ENCODE measurements at places on chromosomes 16 and 17.

- no peak for DNase-seq
Observed at GRCh38 chr17:55405600-55405999, 16.0 kb downstream of the MMD start.

DNA sequence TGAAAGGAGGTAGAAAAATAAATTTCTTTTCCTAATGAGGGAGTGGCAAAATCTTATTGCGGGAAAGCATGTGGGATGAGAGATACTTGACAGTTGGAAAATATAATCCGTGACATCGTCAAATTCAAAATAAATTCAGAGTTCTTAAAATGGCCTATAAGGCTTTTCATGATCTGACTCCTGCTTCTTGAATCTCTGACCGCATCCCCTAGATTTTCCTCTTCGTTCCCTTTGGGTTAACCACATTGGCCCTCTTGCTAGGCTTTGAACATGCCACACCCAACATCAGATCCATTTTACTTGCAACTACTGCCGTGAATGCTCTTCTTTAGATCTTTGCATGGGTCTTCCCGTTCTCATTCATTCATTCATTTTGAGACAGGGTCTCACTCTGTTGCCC is 50.1 kb downstream of the NF1 start:
- DNase-seq: no peak

- no peak for DNase-seq
Observed at GRCh38 chr17:16552637-16553045, 16.4 kb downstream of the ZNF287 start.

DNA sequence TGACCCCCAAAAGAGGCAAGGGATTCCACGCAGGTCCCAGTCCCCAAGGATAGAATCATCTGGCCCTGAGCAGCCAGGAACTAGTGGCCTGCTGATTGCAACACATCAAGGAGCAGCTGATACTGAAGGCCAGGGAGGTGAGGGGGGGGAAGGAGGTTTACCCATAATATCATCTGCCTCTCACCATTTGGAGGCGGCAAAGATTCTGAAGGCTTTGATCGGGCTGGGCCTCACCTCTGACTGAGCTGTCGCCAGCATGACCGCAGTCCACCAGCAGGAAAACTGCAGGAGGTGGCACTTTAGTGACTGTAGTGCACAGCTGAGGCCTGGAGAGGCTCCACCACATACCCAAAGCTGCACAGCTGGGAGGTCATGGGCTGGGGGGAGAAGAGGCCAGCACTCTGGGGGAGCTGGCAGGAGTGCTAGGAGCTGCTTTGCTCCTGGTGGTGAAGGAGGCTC is 20.5 kb upstream of the ITGA3 start:
- DNase-seq: no peak

DNA sequence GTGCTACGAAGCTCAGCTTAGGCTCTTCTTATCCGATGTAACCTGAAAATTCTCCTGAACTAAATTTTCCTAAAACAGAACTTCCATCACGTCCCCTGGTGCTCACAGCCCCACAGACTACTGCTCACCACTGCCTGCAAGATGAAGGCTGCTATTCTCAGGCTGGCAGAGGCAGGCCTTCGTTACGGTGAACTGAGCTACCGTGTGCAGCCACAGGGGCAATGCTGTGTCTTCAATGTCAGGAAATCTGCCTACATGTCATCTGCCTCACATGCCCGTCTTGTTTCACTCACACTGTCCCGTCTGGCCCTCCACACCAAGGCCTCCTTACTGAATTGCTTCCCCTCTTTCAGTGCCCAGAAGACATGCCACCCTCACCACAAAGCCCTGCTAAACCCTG is 15.9 kb downstream of the EMC8 start:
- DNase-seq: no peak

DNA sequence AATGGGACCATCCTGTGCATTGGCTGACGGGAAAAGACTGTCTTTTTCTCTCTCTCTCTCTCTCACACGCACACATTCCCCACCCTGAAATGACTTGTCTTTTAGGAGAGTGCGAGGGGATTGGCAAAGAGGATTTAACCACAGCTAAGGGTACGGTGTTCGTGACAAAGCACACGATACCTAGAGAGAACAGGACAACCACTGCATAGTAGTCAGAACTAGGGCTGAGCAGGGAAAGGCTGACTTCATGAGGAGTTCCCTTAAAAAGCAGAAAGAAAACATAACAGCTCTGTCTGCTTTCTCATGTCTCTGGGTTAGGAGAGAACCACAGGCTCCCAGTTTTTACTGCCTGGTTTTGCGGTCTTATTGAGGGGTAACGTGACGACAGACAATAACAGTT is 742.8 kb upstream of the SOX9 start:
- DNase-seq: no peak

GRCh38 chr17:37299257-37299980 is 76.4 kb upstream of the C17orf78 start:
- peak; percentile 35 for DNase-seq

DNA sequence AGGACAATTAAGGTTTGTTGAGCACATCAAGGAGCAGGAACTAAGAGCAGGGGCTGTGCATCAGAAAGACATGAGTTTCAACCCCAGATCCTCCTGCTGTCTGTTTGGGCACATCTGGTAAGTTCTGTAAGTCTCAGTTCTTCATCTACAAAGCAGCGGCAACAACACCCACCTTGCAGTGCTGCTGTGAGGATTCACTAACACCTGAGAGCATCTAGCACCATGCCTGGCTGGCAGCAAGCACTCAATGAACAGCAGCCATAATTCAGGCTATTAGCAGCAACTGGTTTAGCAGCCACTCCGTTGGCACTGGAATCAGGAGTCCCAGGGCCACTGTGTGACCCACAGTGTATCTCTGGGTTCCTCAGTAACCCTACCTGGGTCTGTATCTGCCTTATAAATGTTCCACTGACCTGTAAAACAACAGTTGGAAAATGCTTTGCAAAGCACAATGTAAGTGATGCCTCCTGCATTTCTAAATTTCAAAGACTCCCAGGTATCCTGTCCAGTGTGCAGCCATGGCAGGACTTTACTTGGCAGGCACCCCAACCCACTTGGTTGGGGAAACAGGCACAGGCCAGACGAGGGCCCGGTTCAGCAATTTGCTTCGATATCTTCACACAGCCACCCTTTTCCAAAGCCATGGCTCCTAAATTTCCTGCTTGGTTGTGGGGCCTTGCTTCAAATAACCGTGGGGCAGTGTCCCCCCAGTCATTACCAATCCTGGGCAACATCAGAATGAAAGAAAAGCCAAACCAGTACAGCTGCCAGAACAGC is 4.2 kb downstream of the ST3GAL2 start:
- no peak for DNase-seq

DNA sequence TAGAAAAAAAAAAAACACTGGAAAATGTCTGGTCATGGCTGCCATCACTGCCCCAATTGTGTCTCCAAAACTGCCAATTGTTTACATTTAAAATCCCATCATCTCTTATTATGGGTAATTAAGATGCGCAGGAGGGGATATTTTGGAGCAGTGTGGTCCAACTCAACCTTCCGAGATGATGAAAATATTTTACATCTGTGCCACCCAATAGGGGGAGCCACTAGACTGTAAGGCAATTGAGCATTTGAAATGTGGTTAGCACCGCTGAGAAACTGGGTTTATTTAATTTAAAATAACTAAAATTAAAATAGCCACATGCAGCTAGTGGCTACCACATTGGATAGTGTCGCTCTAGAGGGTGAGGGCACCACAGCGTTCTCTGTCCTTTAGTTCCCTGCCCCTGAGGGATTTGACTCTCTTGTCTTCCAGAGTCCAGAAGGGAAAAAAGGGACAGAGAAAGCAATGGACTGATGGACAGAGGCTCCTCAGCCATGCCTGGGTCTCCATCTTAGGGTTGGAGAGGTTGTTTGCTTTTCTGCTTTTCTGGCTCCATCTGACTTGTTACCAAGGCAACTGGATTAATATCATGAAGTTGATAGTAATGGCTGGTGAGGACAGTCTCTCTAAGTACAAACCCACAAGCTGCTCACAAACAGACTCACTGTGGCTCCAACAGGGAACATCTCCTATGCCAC is 3.5 kb downstream of the MPO start:
- no peak for DNase-seq

GRCh38 chr17:62614142-62614541 is 13.3 kb upstream of the MRC2 start:
- peak; percentile 69 for DNase-seq

DNA sequence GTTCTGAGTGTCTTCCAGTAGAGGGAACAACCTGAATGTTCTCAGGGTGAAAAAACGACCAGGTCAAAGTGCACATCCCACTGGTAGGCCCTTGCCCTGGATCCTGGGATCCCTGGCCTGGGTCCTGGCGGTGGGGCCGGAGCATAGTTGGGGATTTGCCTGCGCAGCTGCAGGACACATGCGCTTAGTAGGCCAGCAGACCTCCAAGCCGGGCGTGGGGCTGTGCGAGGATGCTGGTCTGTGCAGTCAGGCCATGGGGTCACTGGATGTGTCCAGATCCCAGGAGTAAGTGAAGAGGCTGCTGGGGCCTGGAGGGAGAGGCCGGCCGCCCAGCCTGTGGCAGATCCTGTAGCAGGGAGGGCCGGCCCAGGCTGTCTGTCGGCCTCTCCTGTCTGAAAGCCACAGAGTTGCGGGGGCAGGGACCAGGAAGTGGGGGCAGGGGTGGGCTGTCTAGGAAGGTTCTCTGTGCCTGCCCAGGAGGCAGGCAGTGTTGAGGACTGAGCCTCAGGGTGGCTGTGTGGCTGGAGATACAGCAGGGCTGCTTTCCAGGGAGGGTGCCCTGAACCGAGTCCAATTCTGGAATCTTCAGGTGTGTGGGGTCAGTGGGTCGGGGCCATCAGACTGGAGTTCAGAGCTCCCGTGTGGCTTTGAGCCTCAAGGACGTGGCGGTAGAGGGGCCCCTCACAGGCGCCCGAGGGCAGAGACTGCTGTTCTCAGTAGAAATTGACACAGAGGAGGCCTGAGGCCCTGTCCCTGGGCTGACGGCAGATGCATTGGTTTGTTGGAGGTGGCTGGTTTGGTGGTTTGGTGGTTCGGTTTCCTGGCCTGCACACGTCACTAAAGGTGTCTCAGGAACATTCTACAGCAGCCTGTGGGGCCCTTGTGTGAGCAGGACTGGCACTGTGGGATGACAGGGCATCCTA is 17.2 kb upstream of the NUDT16L1 start:
- DNase-seq: no peak

DNA sequence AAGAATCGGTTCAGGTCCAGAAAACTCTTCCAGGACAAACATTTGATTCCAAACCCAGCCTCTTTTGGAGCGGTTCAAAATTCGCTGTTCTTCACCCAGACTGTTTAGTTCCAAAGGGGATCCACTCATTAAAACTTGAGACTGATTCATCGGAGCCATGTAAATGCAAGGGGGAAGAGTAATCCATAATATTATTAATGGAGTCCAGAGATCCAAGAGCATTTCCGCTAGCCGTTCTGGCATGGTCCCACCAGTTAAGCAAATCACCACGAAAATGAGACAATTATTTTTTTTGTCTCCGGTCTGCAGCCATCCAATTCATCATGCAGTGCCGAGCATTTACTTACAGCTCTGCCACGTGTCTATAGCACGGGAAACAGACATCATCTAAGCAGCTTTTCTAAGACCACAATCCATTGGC is 15.1 kb downstream of the CDH8 start:
- DNase-seq: no peak

DNA sequence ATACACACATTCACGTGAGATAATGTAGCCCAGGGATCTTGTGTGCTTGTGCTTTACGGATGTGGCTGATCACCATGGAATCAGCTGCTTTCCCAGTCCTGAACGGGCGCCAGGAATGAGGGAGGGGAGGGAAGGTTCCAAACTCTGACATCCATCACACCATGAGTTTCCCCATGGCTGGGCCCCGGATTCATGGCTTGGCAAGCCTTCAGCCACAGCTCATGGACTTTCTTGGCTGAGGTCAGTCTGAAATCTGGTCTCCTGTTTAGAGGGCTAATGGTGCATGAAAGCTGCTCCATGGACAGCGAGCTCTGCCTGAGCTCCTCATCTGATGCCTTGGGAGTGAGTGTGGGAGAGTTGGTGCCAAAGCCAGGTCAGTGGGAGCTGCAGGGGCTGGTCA is 767.6 kb upstream of the EEF2KMT start:
- no peak for DNase-seq

- DNase-seq: peak; percentile 21
Observed at GRCh38 chr16:23505671-23506605, 4.4 kb downstream of the GGA2 start.

DNA sequence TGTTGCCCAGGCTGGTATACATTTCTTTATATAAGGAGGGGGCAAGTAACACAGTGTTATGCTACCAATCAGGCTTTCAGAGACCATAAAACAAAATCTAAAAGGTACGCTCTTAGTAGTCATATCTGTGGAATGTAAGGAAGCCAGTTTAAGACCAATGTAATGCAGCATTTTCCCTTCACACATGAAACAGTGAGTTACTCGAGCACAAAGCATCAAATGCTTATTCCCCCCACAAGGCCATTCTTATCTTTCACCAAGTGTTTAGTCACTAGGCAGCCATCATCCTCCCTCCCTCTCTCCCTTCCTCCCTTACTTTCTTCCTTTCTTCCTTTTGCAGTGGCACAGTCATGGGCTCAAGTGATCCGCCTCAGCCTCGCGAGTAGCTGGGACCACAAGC is 12.8 kb downstream of the HMOX2 start:
- DNase-seq: peak; percentile 68

DNA sequence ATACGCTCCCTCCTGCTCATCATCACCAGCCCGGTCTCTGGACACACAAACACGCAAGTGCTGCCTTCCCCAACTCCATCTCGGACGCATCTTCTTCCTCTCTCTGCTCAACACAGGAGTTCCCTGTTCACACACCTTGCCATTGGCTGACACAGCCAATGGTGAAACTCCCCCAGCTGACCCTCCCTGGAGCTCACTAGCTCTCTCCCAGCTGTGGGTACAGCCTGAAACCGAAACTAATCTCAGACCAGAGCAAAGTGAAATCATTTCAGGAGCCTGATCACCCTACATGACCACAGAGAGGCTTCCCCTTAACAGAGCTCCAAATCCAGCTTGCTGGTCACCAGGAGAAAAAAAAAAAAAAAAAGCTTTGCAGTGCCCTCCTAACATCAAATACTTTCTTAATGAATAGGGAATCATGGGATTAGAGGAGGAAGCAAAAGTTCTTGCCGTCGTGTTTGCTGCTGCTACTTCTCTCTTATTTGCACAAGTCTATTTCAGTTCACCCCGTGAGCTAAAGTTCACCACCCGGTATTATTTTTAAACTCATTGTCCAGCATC is 8.3 kb downstream of the CUEDC1 start:
- peak; percentile 94 for DNase-seq

DNA sequence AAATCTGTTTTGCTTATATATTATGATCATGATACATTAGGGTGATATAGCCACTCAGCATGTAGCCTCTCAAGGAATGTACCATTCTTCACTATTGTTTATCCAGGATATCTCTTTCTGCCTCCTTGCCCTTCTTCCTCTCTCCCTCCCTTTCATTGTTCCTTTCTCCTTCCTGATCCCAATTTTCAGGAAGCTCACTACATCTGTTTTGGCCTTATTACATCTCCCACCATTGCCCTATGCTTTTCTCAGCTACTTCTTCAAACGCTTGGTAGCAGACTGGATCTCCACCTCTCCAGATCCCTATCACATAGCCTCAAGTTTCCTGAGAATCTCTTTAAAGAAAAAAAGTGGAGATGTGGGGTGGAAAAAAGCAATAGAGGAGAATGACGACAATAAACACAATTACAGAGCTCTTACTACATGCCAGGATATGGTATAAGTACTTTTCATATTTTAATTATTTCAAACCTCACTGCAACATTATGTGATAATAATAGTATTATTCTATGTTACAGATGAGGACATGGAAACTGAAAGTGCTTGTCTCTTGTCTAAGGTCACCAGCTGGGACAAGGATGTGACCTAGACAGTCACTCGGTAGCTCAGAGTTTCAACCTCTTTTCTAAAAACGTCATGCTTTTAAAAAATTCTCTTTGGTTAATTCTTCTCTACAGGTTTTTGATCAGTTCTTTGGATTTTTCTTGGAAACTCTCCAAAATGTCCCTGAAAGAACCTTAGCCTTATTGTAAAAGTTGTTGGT is 959.1 kb downstream of the CDH11 start:
- no peak for DNase-seq

Data from mesenchymal stem cell (in vitro differentiated cells and primary cell).